ENCODE measurements at places on chromosomes 5 and 9. TPM values are rescaled to one million over a fixed set of nuclear protein-coding genes. Genes with fewer than 3 reads are reported as not detected.

DNA sequence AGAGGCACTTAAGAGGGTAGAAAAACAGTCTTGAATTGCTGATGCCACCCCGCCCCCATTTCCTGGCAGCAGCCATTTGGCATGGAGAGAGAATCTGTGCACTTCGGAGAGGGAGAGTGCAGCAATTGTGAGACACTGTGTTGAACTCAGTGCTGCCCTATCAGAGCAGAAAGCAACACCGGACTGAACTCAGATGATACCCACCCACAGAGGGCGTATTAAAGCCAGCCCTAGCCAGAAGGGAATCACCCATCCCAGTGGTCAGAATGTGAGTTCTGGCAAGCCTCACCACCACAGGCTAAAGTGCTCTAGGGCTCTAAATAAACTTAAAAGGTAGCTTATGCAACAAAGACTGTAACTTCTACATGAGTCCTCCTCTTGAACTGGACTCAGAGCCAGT lies 88.4 kb upstream of the RGS7BP start:
- peak; percentile 34 for DNase-seq

DNA sequence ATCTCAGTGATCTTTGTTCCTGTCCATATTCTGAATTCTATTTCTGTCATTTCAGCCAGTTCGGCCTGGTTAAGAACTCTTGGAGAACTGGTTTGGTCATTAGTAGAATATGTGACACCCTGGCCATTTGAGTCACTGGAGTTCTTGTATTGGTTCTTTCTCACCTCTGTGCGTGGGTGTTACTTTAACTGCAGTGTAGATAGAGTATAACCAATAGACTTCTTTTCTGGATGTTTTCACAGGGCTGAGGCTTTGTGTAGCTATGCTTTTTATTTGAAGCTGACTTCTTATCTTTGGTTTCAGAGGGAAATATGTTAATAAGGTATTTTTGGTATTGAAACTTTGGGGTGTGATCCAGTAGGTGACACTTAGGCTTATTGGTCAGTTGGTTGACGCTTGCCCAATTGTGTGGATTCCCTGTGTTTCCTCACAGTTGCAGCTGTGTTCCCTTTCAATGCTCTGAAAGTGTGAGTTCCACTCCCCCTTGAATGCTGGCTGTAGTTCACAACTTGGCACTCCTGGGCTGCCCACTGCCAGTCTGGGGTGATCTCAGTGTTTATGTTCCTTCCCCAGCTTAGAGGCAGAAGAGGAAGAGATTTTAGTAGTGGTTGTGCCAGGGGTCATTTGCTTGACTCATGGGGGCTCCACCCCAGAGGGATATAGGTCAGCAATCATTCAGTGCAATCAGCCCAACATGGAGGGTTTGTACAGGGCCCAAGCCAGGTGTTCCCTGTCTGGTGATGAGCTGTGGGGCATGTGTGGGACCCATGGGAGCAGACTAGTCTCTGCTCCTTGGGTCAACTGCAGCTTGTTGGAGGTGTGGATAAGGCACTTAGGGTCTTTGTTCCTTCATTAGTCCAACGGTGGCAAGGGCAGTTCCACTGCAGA lies 34.9 kb upstream of the TEK start:
- DNase-seq, result no peak

The PCDHGA2 gene
- 5.1 TPM for polyA plus RNA-seq

The GPBP1 gene
- 171 TPM for polyA plus RNA-seq

- no peak for DNase-seq
Observed at GRCh38 chr9:134146774-134147493, 11.1 kb downstream of the WDR5 start.

DNA sequence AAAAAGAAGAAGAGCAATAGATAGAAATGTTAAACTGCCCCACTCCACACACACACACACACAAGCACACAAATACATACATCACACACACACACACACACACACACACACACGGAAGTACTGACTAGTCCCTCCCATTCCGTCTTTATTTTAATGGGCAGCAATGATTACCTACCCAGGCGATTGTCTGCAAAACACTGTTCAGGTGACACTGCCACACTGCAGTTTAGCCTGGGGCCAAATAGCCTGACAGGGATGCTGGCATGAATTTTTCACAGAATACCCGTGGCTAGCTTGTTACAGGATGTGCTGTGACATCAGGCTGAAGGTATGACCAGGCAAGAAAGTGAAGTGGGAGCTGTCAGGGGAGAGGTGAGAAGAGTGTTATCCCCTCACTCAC lies 86.9 kb downstream of the FRMD3 start:
- no peak for DNase-seq

- no peak for DNase-seq
Observed at GRCh38 chr5:75907651-75908050, 175.5 kb upstream of the SV2C start.

The NTRK2 gene
- 1.6 TPM for polyA plus RNA-seq

DNA sequence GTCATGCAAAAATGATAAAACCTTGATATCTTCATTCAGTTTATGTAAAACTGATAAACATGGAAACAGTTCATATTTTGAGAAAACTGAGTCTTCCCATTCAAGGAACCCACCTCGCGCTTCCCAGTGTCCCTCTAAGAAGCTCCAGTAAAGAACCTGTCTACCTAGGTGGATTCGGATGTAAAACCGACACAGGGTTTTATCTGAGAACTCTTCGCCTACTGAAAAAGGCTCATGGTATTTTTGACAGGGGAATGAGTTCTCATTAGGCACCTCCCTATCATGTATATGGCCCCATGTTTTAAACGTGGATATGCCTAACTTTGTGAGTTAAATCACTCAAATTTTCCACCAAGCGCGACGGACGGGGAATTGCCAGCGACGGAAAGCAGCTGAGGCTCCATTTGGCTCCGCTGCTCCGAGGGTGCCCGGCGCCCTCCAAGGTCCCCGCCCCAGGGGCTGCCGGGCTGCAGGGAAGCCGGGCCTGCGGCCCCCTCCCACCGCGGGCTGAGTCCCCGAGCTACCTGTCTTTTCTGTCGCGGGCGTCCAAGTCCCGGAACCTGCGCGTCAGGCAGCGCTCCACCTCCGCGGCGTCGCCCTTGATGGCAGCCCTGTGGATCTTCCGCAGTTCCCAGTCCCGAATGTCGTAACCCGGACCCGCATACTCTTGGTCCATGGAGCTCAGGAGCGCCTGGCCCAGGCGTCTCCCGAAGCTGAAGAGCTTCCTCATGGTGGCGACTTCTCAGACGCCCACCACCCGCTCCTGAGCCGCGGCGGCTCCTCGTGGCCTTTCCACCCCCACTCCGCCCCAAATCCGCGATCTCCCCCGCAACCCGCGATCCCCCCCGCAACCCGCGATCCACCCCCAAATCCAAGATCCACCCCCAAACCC lies 594 bp downstream of the ANKRD18A start:
- no peak for DNase-seq

GRCh38 chr9:86902991-86903733 lies 44.1 kb downstream of the GAS1 start:
- no peak for DNase-seq

The WWC1 gene
- 128 TPM for polyA plus RNA-seq

GRCh38 chr9:127788337-127789011 lies 2.6 kb downstream of the CDK9 start:
- DNase-seq, result no peak

DNA sequence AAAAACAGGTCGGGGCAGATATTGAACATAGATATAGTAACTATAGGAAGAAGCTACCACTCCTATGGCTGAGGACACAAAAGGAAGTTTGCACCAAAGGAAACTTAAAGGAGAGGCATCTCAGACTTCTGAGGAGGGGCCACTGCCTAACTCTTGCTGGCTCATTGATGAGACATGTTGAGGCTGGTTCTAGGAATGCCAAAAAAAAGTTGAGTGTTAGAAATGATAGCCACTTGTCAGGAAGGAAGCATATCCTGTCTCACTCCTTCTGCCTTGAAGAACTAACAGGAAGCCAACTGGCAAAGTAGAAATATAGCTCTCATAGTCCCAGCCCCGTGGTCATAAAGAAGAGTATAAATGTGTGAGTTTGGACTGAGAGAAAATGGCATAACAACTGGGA lies 23.3 kb upstream of the STOM start:
- no peak for DNase-seq

The NPR3 gene
- polyA plus RNA-seq, result 48.2 TPM

DNA sequence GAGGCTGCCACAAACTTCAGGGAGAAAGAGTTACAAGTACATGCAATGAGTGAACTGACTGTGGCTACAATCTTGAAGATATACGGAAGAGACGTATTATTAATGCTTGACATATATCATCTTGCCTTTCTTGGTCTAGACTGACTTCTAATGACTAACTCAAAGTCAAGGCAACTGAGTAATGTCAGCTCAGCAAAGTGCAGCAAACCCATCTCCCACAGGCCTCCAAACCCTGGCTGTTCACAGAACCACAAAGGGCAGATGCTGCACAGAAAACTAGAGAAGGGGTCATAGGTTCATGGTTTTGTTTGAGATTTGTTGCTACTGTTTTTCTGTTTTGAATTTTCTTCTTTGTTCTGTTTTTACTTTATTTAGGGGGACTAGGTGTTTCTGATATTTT lies 21.0 kb downstream of the IL7R start:
- DNase-seq, result no peak

The SLC34A3 gene
- 2.7 TPM for polyA plus RNA-seq

The SPINK4 gene
- polyA plus RNA-seq, result not detected

- DNase-seq, result no peak
Observed at GRCh38 chr9:92770360-92770995, 5.8 kb upstream of the BICD2 start.

DNA sequence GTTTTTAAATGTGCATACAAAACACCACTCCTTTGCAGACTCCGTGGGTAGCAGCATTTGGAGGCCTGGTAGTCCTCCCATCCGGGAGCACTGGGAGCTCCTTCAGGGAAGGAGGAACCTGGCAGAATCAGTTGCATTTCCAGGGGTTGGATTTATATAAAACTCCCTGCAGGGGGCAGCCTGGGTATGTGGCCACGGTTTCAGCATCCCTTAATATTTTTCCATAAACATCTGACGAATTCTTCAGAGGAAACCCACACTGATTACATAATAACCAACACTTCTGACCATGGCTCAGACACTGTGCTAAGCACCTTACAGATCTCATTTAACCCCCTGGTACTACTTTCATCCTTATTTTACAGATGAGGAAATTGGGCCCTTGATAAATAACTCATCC lies 6.1 kb upstream of the AFAP1L1 start:
- no peak for DNase-seq

GRCh38 chr9:136994888-136995230 lies 1.5 kb downstream of the CLIC3 start:
- no peak for DNase-seq

The IL13 gene
- not detected for polyA plus RNA-seq

The ZFP37 gene
- 11.8 TPM for polyA plus RNA-seq

DNA sequence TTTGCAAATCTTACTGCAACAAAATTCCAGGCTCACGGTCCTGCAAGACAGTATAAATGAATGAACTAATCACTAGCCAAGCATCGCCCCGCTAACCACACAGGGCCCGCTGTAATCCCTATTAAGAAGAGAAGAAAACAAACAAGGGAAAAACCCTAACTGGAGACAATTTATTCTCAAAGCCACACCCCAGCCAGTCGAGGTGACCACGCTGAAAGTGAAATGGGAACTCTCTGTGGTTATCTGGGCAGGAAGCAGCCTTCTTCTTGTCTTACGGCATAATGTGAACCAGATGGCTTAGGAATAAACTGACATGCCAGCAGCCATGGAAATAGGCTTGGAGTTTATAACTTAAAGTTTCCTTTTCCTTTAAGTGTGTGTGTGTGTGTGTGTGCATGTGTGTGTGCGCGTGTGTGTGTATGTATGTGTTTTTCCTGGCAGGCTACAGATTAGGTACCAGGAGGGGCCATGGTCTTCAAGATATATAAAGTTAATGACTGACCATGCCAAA lies 120.2 kb downstream of the SEMA6A start:
- DNase-seq, result peak; percentile 58

Measured in left lung (tissue), 14 donors.